Esophagus muscularis mucosa (tissue), 4 donors: ENCODE measurements at places on chromosomes 7 and 10. TPM values are rescaled to one million over a fixed set of nuclear protein-coding genes. Genes with fewer than 3 reads are reported as not detected.

DNA sequence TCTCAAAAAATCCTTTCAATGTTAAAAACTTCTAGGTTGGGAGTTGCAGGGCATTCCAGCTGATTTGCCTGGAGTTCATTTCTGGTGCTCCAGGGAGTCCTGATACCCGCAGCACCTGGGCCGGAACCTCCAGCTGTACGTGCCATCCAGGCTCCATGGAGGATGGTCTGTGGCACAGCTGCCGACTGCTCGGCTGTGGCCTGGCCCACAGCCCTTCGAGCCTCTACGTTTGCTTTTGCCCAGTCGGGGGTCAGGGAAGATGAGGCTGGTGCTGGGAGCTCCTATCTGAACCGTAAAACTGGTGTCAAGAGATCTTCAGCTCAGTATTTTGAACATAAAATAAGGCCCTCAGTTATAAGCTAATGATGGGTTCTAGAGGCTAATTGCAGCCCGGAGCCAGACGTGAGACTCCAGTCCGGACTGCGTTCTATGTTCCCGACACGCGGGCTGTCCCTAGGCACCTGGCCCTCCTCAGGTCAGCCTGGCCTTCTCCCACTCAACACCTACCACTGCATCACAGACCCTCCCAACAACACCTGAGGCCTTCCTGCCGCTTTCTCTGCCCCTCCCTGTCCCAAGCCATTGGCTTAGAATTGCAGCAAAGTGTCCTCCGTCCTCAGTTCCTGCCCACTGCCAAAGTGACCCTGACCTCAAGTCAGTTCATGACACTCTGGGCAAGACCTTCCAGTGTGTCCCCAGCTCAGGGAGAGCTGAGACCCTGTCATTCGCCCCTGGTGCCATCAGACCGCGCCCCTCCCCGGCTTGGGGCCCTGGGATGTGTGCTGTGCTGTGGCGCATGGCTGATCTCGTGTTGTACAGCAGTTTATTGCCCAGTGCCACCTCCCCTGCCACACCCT is 64.2 kb upstream of the DNAJB6 start:
- no peaks in the 10 kb centered on the region for H3K27me3 ChIP-seq
- peak overlapping the region; percentile 77 for H3K27ac ChIP-seq

GRCh38 chr10:3525832-3526449 is 259.1 kb downstream of the KLF6 start:
- DNase-seq: no peak
- no peaks in the 10 kb centered on the region for H3K27me3 ChIP-seq
- H3K4me1 ChIP-seq: peaks cover 21% of the 10 kb centered on the region
- H3K27ac ChIP-seq: peak overlapping the region; percentile 64

DNA sequence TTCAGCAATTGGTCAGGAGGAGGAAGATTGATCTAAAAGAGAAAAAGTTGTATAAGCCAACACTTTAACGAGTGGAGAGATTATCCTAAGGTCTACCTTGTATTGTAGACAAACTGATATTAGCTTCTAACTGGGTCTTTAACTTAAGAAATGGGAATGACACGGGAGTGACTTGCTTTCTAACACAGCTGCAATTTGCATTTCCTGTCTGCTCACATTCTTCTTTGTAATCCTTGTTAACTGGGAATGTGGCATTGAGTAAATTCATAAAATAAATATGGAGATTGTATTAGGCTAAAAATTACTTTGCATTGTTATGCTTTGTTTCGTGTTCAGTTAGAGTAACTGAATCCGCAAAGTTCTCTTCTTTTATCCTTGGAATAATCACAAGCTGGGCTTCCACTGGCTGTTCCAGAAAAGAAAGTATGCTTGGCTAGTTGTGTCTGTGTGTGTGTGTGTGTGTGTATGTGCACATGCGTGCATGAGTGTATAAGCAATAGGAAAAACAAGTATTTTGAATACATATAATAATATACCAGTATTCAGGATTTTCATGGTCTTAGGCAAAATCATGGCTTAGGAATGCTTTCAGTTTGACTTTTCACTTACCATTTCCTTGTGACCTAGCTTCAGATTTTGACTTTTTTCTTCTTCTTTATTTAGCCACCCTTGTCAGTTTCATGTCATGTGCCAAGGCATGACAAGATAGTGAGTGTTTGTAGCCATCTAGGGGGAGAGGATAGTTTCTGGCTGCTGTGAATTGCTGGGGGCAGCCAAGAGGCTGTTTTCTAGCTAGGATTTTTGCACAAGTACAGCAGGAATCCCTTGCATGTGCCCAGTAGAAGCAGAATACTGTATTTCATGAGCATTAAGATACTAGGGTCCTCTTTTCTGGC is 54.5 kb upstream of the FZD8 start:
- no peak overlapping the region for H3K27ac ChIP-seq
- no peak overlapping the region for H3K4me3 ChIP-seq
- peaks cover 7% of the 10 kb centered on the region for H3K4me1 ChIP-seq
- H3K27me3 ChIP-seq: no peaks in the 10 kb centered on the region
- H3K36me3 ChIP-seq: no peaks in the 10 kb centered on the region
- no peak for DNase-seq

Gene TAS2R41
- not detected for total RNA-seq

- no peaks in the 10 kb centered on the region for H3K27me3 ChIP-seq
- H3K36me3 ChIP-seq: no peaks in the 10 kb centered on the region
- DNase-seq: no peak
- peaks cover 51% of the 10 kb centered on the region for H3K4me1 ChIP-seq
- H3K27ac ChIP-seq: no peak overlapping the region
Measured at GRCh38 chr7:2512713-2513112, 6.9 kb upstream of the LFNG start.

Gene CLIP2
- total RNA-seq: 25.5 TPM

GRCh38 chr7:40162516-40162915 is 27.7 kb downstream of the SUGCT start:
- DNase-seq: no peak
- H3K4me3 ChIP-seq: no peak overlapping the region
- no peaks in the 10 kb centered on the region for H3K4me1 ChIP-seq
- H3K27ac ChIP-seq: no peak overlapping the region

- no peaks in the 10 kb centered on the region for H3K36me3 ChIP-seq
- no peak for DNase-seq
- no peak overlapping the region for H3K27ac ChIP-seq
Measured at GRCh38 chr10:96230527-96230926, 40.8 kb downstream of the BLNK start.

DNA sequence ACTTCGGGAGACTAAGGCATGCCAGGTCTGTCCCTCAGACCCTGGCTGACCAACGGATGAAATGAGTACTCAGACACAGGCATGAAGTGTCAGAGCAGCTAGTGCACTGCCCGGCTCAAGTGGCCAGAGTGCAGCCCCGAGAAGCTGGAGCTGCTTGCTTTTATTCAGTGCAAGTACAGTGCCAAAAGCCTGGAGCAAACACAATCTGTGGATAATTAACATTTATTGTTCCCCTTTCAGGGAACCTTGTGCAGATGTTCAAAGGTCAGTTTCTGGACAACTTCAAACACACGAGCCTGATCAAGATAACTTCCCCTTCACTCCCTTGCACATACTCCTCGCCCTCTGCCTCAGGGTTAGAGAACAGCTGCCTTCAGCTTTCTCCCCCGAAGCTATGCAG is 7.9 kb upstream of the ATE1 start:
- H3K27me3 ChIP-seq: no peaks in the 10 kb centered on the region
- no peaks in the 10 kb centered on the region for H3K4me1 ChIP-seq
- no peaks in the 10 kb centered on the region for H3K36me3 ChIP-seq
- no peak overlapping the region for H3K27ac ChIP-seq
- no peak for DNase-seq

DNA sequence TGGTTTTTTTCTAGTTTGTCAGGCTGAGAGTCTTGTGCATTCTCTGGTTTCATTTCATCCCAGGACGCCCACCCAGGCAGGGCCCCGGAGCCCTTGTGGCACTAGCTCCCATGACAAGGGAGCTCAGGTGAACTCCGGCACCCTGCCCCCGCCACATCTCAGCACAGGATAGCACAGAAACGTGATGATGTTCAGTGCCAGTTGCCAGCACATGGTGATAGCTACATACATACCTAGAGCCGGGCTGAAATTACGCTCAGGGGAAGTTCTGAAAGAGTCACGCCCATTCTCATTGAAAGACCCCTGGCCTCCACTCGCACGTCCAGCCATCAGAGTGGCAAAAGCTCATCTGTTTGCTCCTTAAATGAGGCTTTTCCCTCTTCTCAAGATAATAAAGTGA is 273.7 kb downstream of the PTPRN2 start:
- no peak for DNase-seq
- H3K27ac ChIP-seq: no peak overlapping the region
- no peaks in the 10 kb centered on the region for H3K27me3 ChIP-seq
- H3K36me3 ChIP-seq: no peaks in the 10 kb centered on the region

DNA sequence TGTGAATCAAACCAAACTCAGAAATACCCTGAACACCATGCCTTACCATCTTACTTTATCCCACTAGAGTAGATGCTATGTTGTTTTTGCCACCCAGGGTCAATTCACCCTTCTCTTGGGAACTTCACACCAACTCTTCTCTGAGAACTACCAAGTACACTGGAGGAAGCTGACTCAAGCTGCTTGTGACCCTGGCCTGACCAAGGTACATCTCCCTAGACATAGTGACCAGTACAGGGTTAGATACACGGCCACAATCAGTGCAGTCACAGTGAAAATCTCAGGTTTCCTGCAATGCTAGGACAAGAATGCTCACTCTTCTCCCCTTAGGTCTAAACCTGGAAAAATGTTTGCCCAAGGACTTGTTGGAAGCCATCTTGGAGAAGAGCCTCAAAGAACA is 31.8 kb downstream of the EZH2 start:
- H3K36me3 ChIP-seq: no peaks in the 10 kb centered on the region
- no peaks in the 10 kb centered on the region for H3K27me3 ChIP-seq
- H3K4me1 ChIP-seq: no peaks in the 10 kb centered on the region
- no peak overlapping the region for H3K27ac ChIP-seq
- no peak for DNase-seq
- no peak overlapping the region for H3K4me3 ChIP-seq

DNA sequence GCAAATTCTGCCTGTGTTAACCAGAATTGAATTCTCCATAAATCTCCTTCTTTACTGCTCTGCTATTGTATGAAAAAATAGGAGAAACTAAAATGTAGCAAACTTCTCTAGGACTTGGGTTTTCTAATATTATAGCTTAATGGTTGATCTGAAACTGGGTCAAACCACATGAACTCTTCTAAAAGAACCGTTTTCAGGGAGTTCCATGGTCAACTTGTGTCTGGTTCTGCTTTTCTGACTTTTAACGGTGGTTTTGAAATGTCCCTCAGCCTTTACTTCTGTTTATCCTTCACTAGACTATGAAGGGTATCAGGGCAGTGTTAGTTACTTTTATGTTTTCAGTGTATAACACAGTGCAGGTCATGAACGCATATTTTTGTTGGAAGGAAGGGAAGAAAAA is 242.2 kb downstream of the TSPAN12 start:
- H3K4me3 ChIP-seq: no peak overlapping the region
- DNase-seq: no peak
- H3K36me3 ChIP-seq: no peaks in the 10 kb centered on the region

DNA sequence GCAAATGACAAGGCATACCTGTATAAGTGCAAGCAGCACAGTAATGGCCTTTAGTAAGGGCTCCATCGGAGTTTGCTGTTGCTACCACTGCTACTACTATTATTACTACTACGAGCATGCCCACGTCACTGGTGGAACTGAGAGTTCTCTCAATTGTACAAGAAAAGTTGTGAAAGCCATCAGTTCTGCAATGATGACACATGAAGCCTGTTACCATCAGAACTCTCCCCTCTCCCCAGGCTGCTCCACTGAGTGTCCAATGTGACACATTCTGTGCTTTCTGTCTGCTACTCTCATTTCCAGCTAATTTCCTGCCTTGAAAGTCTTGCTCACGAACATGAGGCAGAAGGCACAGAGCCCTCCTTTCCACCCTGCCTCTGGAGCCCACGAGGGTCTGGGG is 263.2 kb upstream of the MGMT start:
- H3K4me1 ChIP-seq: no peaks in the 10 kb centered on the region
- H3K27me3 ChIP-seq: peaks cover 7% of the 10 kb centered on the region

GRCh38 chr7:27068259-27068658 is 27.5 kb downstream of the HOXA1 start:
- no peak for DNase-seq
- H3K4me1 ChIP-seq: peaks cover 6% of the 10 kb centered on the region
- H3K27me3 ChIP-seq: no peaks in the 10 kb centered on the region
- H3K27ac ChIP-seq: no peak overlapping the region
- no peak overlapping the region for H3K4me3 ChIP-seq

GRCh38 chr7:148481971-148482626 is 108.5 kb upstream of the C7orf33 start:
- H3K4me3 ChIP-seq: no peak overlapping the region
- DNase-seq: no peak
- H3K36me3 ChIP-seq: no peaks in the 10 kb centered on the region
- no peak overlapping the region for H3K27ac ChIP-seq
- no peaks in the 10 kb centered on the region for H3K27me3 ChIP-seq
